NCI-H524 treated with DMSO at 0.1 percent for 48 hours (cell line): ENCODE measurements at places on chromosomes 16 and 17.

GRCh38 chr17:17975436-17975835 lies 2.8 kb downstream of the DRC3 start:
- no peak for DNase-seq

GRCh38 chr16:89314357-89314756 lies 96.9 kb downstream of the ZNF778 start:
- no peak for DNase-seq

GRCh38 chr17:2262135-2262587 lies 41.4 kb downstream of the SMG6 start:
- DNase-seq: no peak

DNA sequence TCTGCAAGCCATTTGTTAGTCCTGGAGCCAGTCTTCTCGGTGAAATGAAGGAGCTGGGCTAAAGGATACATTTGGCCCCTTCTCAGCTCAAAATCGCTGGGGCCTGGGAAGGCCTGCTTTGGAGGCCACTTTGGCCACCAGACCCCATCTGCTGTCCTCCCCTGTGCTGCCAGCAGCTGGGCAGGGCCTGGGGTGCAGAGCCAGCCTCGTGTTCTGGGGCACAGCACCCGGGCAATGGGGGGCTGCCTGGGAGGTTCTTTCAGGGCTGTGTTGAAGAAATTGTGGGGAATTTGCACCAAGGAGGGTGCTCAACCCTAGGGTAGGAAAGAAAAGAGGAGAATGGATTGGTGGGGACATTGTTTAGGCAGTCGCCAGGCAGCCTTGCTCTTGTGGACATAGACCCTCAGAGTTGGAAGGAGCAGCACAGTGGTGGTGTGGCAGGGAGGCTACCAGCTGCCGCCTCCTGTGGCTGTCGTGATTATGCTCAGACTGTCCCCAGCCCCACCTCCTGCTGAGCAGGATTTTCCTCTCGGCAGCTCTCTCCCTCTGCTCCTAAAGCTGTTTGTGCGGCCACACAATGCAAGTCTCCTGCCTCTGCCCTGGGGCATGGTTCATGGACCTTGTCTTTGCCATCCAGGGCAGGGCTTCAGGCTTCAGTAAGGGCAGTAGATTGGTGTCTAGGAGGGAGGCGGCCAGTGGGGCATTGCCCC lies 174.8 kb downstream of the NTN1 start:
- DNase-seq: peak; percentile 8

GRCh38 chr16:68362947-68363657 lies 52.3 kb downstream of the PRMT7 start:
- DNase-seq: no peak

- no peak for DNase-seq
Observed at GRCh38 chr17:41131979-41132378, 8.0 kb upstream of the KRTAP4-12 start.

DNA sequence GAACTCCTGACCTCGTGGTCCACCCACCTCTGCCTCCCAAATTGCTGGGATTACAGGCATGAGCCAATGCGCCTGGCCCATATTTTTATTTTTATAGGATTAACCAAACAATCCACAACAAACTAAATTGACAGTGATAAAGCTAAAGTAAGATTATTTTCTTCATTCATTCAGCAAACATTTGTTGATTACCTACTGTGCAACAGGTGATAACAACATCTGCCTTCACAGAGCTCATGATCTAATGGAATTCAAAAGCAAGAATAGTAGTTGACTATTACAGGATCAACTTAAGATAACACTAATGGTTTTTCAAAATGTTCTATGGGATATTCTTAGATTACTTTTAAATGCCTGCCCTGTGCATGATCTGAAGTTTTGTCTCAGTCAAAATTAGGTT lies 37.8 kb downstream of the NQO1 start:
- no peak for DNase-seq
